ENCODE measurements at places on chromosomes 3 and 15. TPM values are rescaled to one million over a fixed set of nuclear protein-coding genes. Genes with fewer than 3 reads are reported as not detected.

GRCh38 chr15:42915654-42916315, 4.8 kb downstream of the TTBK2 start:
- no peak for DNase-seq
- no peaks in the 10 kb centered on the region for H3K36me3 ChIP-seq
- H3K27me3 ChIP-seq: no peaks in the 10 kb centered on the region
- H3K4me1 ChIP-seq: peaks cover 9% of the 10 kb centered on the region
- H3K4me3 ChIP-seq: no peak overlapping the region

DNA sequence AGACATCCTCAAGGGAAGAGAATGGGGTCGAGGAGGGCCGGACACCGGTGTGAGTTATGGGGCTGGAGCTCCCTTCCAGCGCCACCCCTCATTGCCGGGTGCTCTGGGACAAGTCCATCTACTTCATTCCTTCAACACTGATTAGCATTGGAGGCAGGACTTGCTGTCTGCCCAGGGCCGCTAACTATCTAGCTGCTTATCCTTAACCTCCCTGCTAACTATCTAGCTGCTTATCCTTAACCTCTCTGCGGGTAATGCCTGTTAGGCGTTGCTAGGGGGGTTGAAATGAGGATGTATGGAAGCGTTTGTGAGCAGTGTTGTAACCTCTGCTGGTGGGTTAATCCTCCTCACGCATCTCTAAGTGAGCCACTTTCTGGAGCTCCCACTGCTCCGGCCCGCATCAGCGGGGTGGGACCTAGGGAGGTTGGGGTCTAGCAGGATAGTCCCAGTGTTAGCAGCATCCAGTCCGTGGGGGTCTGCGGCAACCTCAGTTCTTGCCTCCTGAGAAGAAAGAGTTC, 10.9 kb upstream of the CHAC1 start:
- H3K4me3 ChIP-seq: peak overlapping the region; percentile 58
- H3K36me3 ChIP-seq: no peaks in the 10 kb centered on the region
- no peaks in the 10 kb centered on the region for H3K27me3 ChIP-seq
- H3K4me1 ChIP-seq: peaks cover 10% of the 10 kb centered on the region
- no peak for DNase-seq
- H3K27ac ChIP-seq: no peak overlapping the region

DET1 gene
- polyA plus RNA-seq: 4.4 TPM

- H3K27me3 ChIP-seq: no peaks in the 10 kb centered on the region
- H3K36me3 ChIP-seq: no peaks in the 10 kb centered on the region
- no peak overlapping the region for H3K27ac ChIP-seq
- no peak overlapping the region for H3K4me3 ChIP-seq
- H3K4me1 ChIP-seq: no peaks in the 10 kb centered on the region
- no peak for DNase-seq
Observed at GRCh38 chr15:67736810-67737209, 88.5 kb upstream of the SKOR1 start.

GRCh38 chr3:128053614-128054013, 1.4 kb downstream of the SEC61A1 start:
- no peaks in the 10 kb centered on the region for H3K36me3 ChIP-seq
- H3K4me3 ChIP-seq: peak overlapping the region; percentile 95
- peaks cover 28% of the 10 kb centered on the region for H3K4me1 ChIP-seq
- no peak overlapping the region for H3K27ac ChIP-seq
- DNase-seq: no peak

DNA sequence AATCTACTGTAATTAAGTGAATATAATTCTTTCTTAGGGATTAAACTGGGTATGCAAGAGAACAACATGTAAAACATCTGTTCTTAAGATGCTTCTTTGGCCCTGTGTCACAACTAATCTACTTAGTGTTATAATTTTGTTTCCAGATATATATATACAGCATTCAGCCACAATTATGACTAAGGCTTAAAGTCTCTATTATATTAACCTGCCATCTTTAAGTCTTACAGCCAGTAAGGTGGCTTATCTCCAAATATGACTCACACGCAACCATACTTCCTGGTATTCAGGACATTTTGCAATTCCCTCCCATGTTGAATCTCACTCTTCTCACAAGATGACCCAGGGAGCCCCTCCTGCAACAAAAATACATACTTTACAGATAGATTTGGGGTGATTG, 6.6 kb upstream of the KBTBD8 start:
- no peak overlapping the region for H3K27ac ChIP-seq
- no peak overlapping the region for H3K4me3 ChIP-seq
- no peaks in the 10 kb centered on the region for H3K4me1 ChIP-seq
- DNase-seq: no peak

CLDN11 gene
- 378 TPM for polyA plus RNA-seq

SLC30A4 gene
- polyA plus RNA-seq: 18.8 TPM

DNA sequence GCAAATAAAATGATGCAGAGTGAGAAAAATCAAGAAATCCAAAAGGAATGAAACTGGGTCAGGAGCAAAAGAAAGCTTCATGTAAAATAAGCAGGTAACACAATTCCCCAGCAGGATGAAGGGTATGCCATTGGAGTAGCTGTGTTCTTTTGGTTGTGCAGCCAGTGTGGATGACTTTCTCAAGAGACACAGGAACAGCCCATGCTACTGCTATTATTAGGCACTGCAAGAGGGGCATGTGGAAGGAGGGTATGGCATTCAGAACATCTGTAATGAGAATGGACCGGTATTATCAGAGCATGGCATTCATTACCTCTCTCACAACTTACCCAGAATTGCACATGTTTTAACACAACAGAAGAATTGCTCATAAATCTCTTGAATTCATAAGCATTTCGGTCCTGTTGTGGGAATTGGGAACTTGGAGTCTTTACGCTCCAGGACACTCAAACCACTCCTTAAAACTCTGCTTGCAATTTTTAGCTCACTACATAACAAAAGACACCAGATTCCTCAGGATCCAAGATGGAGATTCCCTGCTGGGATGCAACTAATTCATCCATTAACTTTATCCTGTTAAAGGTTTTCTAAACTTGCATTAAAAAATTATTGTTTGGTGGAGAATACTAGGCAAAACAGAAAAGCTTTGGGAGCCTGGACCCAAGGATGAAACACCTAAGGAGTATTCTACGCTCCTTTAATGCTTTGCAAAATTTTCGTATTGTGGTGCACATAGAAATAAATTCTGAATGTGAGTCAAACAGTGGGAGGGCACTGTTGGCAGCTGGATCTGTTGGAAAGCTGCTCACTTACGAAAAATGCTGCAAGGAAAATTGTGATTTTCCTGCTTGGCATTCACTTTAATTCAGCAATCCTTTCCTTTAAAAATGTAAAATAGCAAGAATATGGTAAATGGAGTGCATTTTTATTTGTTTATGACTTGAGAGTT, 34.6 kb upstream of the CDIN1 start:
- H3K27me3 ChIP-seq: no peaks in the 10 kb centered on the region
- DNase-seq: no peak
- no peak overlapping the region for H3K27ac ChIP-seq

- H3K4me3 ChIP-seq: no peak overlapping the region
- H3K27me3 ChIP-seq: no peaks in the 10 kb centered on the region
- DNase-seq: no peak
- no peak overlapping the region for H3K27ac ChIP-seq
- peaks cover 4% of the 10 kb centered on the region for H3K4me1 ChIP-seq
- H3K36me3 ChIP-seq: no peaks in the 10 kb centered on the region
Observed at GRCh38 chr3:112597945-112598344, 36.1 kb downstream of the SLC35A5 start.

DNA sequence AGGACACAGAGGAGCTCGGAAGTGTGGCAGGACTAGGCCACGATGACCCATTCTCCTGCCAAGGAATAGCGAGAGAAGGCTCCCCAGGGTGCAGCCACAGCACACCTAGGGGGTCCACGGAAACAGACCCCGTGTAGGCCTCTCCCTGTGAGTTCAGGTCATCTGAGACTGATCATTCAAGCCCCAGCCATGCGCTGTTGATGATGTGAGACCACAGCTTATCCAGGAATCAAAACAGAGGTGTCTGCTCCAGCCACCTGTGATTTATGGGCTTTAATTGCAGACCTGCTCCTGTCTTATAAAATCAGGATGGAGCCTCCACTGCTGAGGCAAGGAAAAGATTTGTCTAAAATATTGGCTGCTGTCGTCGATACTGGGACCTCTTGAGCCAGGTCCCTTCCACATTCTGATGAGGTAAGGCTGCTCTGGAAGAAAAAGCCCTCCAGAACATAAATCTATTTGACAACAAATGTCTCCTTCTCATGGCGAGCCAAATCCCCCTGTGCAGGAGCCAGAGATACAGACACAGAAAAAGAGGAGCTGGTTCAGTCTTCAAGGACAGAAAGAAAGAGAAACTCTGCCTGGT, 186.7 kb downstream of the TJP1 start:
- no peaks in the 10 kb centered on the region for H3K36me3 ChIP-seq
- H3K4me1 ChIP-seq: peaks cover 18% of the 10 kb centered on the region
- H3K27ac ChIP-seq: peak overlapping the region; percentile 54
- no peaks in the 10 kb centered on the region for H3K27me3 ChIP-seq

DNA sequence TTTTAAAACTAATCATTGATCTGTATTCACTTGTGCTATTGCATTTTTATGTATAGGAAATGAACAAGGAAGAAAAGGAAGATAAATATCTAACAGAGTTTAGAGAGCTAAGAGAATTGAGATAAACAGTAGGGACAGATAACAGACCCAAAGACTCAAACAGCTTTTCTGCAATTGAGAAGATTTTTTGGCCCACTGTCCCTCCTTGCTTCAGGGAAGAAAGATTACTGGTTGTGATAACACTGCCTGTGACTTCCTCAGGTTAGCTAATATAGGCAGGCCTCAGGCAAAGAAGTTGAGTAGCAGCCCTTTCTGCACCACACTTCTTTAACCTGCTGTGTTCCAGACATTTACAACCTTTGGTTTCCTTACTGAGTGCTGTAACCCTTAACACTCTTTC, 2.7 kb upstream of the COX17 start:
- no peaks in the 10 kb centered on the region for H3K27me3 ChIP-seq
- no peaks in the 10 kb centered on the region for H3K36me3 ChIP-seq
- H3K27ac ChIP-seq: no peak overlapping the region
- no peak for DNase-seq
- no peak overlapping the region for H3K4me3 ChIP-seq

GRCh38 chr3:60316121-60316797, 935.0 kb downstream of the FHIT start:
- H3K27me3 ChIP-seq: no peaks in the 10 kb centered on the region
- H3K36me3 ChIP-seq: no peaks in the 10 kb centered on the region
- no peak for DNase-seq

- H3K4me1 ChIP-seq: no peaks in the 10 kb centered on the region
- no peaks in the 10 kb centered on the region for H3K36me3 ChIP-seq
- H3K4me3 ChIP-seq: no peak overlapping the region
- no peak overlapping the region for H3K27ac ChIP-seq
- H3K27me3 ChIP-seq: no peaks in the 10 kb centered on the region
Observed at GRCh38 chr3:43031485-43031884, 52.4 kb downstream of the GASK1A start.

DNA sequence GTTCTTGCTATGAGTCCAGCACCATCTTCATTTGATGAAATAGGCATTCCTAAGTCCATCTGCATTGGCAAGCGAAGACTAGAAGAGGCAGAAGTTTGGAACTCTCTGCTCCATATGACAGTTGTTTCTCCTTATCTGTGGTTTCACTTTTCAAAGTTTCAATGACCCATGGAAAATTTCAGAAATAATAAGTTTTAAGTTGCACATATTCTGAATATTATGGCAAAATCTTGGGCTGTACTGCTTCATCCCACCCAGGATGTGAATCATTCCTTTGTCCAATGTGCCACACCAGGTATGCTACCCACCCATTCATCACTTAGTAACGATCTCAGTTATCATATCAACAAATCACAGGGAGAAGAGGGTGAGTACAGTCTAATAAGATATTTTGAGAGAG, 647.9 kb downstream of the GRM7 start:
- H3K36me3 ChIP-seq: no peaks in the 10 kb centered on the region
- no peaks in the 10 kb centered on the region for H3K27me3 ChIP-seq
- no peak overlapping the region for H3K4me3 ChIP-seq

DNA sequence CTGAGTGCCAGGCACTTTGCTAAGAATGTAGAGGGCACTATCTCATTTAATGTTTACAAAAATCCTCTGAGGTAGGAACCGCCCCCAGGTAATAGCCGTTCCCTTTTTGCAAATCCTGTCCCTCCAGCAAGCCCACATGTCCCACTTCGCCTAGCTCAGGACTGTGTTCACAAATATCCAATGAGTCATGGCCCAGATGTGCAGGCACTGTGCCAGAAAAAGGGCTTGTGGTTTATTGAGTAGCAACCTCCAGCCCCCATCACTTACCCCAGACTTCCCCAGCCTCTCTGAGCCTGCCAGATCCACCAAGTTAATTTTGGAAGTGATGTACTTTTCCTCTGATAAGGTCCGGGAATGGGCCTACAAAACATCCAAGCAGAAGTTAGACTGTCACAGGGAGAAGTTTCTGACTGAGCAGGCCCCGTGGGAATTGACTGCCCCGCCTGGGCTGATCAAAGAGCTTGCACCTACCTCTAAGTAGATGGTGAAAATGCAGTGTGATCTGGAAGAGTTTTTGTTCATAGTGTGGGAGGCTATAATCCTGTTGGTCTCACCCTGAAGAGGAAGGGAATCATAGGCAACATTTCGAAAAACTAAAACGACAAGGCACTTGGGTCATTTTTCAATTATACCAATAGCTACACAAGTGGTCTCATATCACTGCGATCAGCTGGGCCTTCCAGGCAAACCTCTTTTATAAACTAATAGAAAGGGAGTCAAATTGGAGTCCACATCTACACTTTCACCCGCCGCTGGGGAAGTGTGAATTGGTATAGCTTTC, 15.7 kb downstream of the KIF9 start:
- H3K27ac ChIP-seq: no peak overlapping the region
- DNase-seq: peak; percentile 47
- no peaks in the 10 kb centered on the region for H3K36me3 ChIP-seq

- no peak overlapping the region for H3K4me3 ChIP-seq
- H3K4me1 ChIP-seq: peaks cover 8% of the 10 kb centered on the region
- H3K27ac ChIP-seq: peak overlapping the region; percentile 94
- H3K36me3 ChIP-seq: no peaks in the 10 kb centered on the region
- peak; percentile 39 for DNase-seq
- no peaks in the 10 kb centered on the region for H3K27me3 ChIP-seq
Observed at GRCh38 chr15:92715758-92716157, 60.2 kb upstream of the FAM174B start.

DNA sequence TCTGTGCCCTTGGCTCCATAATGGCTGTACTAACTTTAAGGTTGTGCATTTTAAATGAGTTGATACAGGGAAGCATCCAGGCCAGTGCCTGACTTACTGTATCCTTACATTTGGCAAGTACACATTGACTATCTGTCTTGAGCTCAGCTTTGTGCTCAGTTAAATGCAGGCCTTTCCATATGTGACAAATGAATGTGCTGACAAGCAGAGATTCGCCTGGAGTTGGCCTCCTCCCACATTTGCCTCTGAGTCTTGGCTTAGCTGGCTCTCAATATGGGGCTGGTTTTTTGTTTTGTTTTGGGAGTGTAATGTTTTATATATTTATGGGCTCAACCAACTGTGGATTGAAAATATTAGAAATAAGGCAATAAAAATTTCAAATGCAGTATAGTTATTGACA, 29.7 kb downstream of the TRIM71 start:
- no peak overlapping the region for H3K4me3 ChIP-seq
- no peak overlapping the region for H3K27ac ChIP-seq
- H3K4me1 ChIP-seq: no peaks in the 10 kb centered on the region
- no peaks in the 10 kb centered on the region for H3K36me3 ChIP-seq
- no peaks in the 10 kb centered on the region for H3K27me3 ChIP-seq

All from testis (tissue), 5 donors.